Ovary (tissue), 10 donors: ENCODE measurements at places on chromosomes 1 and 21. TPM values are rescaled to one million over a fixed set of nuclear protein-coding genes. Genes with fewer than 3 reads are reported as not detected.
A peak's percentile ranks its signal among the peaks of the same experiment; 100 is the strongest.

GRCh38 chr1:204660509-204660908, 25.0 kb downstream of the LRRN2 start:
- no peak for DNase-seq

DNA sequence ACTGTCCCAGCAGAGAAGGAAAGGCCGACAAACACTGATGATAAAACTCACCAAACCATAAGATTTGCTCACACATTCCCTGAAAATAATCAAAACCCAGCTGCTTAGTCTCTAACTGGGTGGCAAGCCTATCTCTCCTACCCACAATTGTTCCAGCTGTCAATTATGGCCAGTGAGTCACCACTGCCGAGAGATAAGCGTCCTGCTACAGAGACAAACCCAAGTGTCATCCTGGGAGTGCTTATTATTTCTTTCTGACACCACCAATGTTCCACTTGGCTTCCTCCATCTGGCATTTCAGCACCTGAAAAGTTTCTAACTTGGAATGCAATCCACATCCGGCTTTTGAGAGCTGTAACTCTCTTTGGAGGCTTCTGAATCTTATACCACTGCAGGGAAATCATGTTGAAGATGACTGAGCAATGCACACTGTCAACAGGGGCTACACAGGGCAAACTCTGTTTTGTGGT, 51.5 kb upstream of the VAV3 start:
- no peak for DNase-seq

- DNase-seq = no peak
Measured at GRCh38 chr1:247557926-247558674, 9.2 kb downstream of the GCSAML start.

DNA sequence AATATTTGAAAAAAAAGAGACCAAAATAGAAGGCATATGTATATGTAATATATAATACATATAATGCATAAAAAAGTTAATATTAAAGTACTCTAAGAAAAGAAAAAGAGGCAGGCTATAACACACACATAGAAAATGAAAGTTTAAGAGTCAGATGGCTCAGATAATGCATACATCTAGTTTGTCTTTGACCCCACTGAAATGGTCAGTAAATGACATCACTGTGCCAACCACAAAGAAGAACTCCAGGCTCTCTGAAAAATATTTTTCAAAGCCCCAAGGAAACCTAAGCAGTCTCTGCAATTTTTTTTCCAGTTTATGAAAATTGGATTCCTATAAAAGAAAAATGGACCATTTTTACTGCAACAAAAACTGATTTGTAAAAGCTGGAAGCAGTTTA, 55.4 kb upstream of the SCYL3 start:
- DNase-seq = no peak

DNA sequence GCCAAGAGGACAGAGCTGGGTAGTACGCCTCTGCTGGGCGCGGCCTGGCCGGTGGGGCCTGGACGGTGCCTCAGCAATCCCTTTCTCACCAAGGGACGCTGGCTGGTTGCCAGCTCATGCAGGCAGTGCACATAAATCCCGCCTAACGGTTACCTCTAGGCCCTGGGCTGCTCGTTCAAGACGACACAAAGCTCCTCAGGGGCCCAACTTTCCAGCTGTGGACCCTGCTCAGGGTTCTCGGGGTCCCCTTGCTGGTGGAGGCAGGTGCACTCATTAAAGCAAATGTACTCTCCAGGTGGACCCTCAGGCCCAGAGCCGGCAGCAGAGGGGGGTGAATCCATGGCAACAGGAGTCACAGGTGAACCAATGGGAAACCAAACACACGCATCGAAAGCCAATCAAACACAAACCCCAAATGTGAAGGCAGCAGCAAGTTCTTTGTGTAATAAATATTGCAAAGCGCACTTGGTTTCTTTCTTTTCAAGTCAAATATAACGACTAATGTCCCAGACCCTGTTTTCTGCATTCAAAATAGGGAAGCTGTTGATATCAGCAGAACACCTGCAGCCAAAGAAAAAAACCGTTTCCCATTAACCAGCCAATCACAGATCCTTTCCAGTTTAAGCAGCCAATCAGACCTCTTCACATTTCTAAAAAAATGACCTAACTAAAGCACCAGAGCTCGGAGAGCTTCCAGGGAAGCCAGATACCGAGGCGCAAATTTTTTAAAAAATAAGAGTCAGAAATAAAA, 26.1 kb upstream of the CLSTN1 start:
- no peak for DNase-seq

GRCh38 chr1:5286244-5286643, 631.8 kb downstream of the AJAP1 start:
- DNase-seq = no peak

DNA sequence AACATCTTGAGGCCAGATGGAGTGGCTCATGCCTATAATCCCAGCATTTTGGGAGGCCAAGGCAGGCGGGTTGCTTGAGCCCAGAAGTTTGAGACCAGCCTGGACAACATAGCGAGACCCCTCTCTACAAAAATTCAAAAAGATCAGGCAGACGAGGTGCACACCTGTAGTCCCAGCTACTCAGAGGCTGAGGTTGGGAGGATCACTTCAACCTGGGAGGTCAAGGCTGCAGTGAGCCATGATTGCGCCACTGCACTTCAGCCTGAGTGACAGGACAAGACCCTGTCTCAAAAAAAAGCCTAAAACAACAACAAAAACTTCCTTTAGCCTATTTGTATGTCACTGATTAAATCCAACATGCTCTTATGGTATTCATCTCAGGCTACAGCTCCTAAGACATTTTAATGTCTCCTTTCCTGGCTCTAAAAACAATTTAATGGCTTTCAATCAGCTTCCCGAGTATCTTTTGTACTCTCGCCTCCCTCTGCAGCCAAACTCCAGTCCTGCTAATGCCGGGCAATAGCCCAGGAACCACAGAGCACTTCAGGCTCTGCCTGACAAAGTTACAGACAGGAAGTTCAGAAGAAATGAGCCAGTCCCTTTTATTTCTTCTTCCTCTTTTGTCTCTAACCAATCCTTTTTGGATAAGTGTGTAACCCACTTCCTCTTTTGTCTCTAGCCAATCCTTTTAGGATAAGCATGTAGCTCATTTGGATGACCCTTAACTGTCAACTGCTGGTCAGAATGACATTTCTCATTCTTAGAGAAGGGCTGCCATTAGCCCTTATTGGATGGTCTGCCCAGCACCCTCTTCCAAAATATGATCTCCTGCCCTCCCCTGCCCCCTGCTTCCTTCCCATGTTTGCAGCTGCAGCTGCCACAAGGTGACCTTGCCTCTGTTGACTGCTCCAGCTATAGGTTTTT, 6.6 kb upstream of the DOP1B start:
- no peak for DNase-seq

DNA sequence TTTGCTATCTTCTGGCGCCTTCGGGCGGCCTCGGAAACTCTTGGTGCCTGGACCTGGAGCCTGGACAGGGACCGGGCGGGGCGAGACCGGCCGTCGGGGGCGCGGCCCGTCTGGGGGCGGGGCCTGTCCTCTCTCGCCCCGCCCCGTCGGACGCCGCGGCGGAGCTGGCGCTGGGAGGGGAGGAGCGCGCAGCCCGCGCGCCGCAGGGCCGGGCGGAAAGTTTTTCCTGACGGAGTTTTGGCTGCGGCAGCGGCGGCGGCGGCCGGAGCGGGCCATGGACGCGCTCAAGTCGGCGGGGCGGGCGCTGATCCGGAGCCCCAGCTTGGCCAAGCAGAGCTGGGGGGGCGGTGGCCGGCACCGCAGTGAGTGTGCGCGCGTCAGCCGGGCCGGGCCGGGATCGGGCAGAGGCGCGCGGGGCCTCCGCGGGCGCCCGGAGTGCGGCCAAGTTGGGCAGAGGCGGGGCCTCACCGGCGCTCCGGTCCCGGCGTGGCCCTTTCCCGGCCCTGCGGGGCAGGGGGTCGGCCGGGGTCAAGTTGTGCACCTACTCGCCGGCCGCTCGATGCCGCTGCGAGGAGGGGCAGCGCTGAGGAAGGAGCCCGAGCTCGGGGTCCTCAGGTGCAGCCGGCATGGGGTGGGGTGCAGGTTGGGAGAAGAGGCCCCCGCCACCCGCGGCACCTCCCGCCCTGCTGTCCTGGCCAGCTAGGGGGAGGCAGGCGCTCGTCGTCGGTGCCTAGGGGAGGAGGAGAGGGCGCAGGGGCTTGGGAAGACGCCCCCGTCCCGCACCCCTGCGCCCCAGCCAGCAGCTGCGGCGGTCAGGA, at the start of gene LDLRAP1:
TSS of gene LDLRAP1 (plus strand) at position 182 of the 818 bp plus-strand sequence. CDS start at position 275, 93 bp downstream.
- DNase-seq = peak; percentile 79

DNA sequence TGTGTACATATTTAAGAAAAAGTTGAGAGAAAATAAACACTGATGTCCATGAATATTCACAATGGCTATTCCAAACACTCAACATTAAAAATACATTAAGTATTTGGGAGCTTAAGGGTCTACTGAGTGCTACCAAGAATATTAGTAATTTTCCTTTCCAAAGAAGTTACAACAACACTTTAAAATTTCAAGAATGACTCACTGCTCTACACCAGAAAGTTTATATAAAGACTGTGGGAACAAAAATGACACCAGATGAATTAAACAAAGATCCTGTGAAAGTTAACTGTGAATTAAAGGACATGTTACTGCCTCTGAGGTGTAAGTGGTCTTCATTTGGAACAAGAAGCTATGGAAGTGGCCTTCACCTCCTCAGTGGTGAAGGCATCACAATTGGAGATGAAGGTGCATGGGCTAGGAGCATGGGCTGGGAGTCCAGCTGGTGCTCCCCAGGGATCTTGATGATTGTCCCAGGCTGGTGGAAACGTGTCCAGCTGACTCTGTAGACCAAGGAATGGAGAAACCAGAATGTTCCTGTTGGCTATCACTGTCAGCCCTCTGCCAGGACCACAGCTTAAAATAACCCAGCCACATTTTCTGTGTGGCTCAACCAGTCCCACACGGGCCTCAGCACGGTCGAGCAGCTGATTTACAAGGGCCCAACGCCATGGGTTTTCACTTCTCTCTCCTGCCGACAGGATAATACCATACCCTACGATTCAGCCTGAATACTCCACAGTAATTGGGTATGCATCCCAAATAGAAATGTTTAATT, 28.8 kb downstream of the TAF5L start:
- no peak for DNase-seq

DNA sequence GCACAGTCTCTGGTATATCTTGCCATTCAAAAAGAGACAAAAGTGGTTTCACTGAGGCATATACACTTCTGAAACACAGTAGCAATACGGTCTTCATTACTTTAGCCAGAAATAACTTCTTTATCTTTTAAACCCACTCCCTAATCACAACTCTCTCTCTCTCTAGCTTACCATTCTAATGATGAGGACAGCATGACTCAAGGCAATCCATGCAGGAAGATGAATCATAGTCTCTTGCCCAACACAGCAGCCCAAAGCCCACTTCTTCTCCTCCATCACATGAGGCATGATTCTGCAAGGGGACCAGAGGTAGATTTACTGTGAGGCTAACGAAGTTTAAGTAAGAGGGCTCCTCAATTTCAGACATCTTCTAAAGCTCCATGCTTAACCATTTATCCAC, 285.0 kb upstream of the NR5A2 start:
- no peak for DNase-seq

DNA sequence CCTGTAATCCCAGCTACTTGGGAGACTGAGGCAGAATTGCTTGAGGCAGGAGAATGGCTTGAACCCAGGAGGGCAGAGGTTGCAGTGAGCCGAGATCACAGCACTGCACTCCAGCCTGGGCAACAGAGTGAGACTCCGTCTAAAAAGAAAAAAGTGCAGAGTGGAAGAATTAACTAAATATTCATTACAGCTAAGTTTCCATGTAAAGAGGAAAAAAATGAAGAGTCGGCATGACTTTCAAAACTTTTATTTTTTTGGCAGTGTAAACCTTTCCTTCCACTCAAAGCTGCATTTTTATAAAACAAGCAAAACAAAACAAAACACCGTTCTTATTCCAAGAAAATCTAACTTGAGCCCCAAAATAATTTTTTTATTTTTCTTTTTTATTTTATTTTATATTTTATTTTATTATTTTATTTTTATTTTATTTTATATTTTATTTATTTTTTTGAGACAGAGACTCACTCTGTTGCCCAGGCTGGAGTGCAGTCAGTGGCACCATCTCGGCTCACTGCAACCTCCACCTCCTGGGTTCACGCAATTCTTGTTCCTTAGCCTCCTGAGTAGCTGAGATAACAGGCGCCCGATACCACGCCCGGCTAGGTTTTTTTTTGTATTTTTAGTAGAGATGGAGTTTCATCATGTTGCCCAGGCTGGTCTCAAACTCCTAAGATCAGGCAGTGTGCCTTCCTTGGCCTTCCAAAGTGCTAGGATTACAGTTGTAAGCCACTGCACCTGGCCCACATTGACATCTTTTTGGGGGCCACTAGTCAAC, 62.9 kb downstream of the PACC1 start:
- DNase-seq = no peak

DNA sequence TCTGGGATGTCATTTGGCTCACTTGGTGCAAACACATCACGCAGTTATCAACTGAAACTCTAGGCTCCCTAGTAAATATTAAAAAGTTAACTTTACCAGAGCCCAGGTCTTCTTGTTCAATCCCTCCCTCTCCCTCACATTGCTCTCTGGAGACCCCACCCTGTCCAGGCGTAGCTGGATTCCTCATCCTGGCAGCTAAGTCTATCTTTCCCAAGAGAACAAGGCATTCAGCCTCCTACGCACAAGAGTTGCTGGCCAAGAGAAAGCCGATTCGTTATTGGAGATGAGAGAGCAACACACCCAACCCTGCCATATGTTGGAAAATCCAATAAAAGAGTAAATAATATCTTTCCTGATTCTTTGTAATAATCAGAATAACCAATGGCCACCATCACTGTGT, 117.9 kb downstream of the SLC30A10 start:
- no peak for DNase-seq

DNA sequence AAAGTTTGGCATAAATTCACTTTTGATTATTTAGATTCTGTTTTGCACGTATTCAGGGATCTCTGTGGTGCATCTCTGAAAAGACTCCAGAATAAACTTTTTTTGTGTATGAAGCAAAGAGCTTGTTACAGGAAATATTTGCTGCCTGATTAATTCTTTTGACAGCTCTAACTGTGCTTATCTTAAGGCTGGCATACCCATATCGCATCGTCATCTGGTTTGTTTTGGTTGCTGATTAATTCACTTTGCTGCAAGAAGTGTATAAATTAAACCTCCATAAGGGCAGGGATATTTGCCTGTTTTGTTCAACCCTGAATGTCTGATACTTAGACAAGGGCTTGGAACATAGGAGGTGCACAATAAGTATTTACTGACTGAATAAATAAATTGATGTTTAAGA, 17.5 kb upstream of the DUSP10 start:
- no peak for DNase-seq

The BCL10 gene
- 18.5 TPM for total RNA-seq

The SPRR2G gene
- not detected for total RNA-seq

The RIPPLY3 gene
- not detected for total RNA-seq

The TNFSF4 gene
- total RNA-seq = 0.99 TPM

The SLC35F3 gene
- not detected for total RNA-seq

The ALX3 gene
- total RNA-seq = 0.20 TPM

The MTARC1 gene
- total RNA-seq = 4.3 TPM

The NUP210L gene
- not detected for total RNA-seq

The DNASE2B gene
- total RNA-seq = not detected
